ENCODE measurements at places on chromosomes 7 and 10.

- no peak for DNase-seq
These were observed 297.9 kb downstream of the PLXDC2 start for GRCh38 chr10:20114179-20114578.

DNA sequence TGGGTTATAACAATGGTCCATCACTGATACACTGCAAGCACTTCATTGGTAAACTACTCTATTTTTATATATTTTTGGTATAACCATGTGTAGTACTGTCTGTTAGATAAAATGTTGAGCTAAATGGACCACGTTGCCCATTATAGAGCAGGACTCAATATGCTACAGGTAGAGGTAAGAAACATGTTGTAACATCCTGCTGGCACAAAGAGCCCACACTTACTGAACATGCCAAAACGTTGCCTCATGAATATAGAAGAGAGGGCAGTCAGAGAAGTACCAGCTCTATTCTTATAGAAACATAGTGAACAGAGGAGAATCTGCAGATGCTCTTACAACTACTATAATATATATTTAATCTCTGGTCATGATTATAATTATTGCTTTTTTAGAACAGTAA, 18.4 kb upstream of the MET start:
- no peak for DNase-seq

DNA sequence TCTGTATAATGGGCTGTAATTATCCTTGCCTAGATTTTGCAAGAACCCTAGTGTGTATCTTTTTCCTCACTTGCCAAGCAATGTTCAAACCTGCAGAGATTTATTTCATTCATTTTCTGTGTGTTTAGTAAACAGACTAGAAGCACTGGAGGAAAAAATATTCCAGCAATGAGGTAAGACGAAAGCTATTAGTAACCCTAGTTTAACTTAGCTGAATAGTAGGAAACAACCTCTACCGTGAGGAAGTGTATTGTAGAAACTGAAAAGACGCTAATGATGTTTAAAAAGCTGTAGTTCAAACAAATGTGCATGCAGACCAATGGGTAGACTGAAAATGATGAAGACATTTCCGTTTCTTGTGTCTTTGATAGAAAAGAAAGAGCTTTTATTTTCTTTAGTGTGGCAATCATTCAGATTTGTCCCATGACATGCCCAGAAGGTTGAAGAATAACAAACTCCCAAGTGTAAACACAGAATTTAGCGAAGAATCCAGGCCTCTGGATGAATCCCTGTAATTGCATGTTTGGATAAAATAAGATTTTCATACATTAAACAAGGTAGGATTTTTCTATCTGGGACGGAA, 20.7 kb downstream of the CAV1 start:
- no peak for DNase-seq

GRCh38 chr7:103715376-103716120, 269.5 kb upstream of the SLC26A5 start:
- DNase-seq = no peak

DNA sequence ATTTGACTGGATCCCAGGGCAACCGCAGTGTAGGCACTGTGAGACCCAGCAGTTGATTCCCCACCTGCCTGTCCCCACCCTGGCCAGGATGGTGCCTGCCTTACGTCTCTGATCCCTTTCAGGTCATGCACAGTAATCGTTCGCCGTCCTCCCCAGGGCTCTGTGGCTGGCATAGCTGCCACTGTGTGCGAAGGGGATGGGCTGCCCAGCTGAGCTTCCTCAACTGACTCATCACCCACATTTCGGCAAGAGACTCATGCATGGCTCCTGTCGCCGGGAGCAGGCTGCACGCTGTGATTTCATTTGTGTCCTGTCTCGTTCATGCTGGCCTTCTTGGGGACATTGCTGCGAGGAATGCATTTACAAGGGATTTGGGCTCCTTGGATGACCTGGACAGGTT, 252.4 kb downstream of the KLF6 start:
- no peak for DNase-seq

DNA sequence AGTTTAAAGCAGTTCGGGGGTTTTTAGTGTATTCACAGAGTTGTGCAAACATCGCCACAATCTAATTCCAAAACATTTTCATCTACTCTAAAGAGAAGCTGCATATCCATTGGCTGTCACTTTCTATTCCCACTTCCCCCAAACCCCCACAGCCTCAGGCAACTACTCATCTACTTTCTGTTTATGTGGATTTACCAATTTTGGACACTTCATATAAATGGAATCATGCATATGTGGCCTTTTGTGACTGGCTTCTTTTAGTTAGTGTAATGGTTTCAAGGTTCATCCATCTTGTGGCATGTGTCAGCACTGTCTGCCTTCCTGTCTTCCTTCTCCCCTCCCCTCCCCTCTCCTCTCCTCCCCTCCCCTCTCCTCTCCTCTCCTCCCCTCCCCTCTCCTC, 78.5 kb upstream of the FZD1 start:
- no peak for DNase-seq

DNA sequence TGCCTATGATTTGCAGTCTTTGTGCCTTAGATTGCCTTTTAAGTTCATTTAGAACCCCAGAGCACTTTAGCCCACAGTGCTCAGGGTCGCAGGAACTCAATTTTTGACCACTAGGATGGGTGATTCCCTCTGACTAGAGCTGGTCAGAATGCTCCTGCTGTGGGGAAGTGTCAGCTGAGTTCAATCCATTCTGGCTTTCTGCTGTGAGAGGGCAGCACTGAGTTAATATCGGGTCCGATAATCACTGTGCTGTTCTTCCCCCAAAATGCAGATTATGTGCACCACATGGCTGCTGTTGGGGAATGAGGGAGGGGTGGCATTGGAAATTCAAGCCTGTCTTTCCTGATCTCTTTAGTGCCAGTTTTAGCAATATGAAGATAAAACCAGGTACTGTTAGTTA, 886.4 kb downstream of the DNAJB9 start:
- DNase-seq = no peak

DNA sequence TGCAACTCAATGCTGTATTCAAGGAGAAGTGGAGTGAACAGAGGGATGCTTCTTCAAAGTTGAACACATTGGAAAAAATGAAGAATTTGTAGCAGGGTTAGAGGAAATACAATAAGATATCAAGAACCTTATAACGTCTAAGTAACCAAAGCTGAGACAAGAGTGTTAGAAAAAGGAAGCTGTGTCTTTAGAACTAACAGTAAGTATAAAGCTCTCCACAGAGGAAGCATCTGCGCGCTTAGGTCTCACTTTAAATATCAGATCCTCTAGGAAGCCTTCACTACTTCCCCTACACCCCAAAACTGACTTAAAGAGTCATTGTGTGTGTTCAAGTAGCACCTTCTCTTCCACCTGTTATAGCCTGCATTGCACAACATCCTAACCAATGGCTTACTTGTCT, 43.0 kb downstream of the CH25H start:
- peak; percentile 40 for DNase-seq

All from globus pallidus (tissue), 1 donor.